ENCODE measurements at places on chromosomes 12 and 14. TPM values are rescaled to one million over a fixed set of nuclear protein-coding genes. Genes with fewer than 3 reads are reported as not detected.

Gene CSRP2
- polyA plus RNA-seq: 21.8 TPM

Gene SPX
- 32.7 TPM for polyA plus RNA-seq

Gene INTS13
- polyA plus RNA-seq: 25.7 TPM

Gene MYF6
- 119 TPM for polyA plus RNA-seq

Gene DACT1
- polyA plus RNA-seq: 22.9 TPM

GRCh38 chr14:102927878-102928411 is 5.5 kb downstream of the AMN start:
- no peak for DNase-seq

GRCh38 chr12:89363084-89363483 is 10.8 kb upstream of the DUSP6 start:
- DNase-seq: no peak

GRCh38 chr12:642633-643474 is 20.4 kb downstream of the NINJ2 start:
- DNase-seq: peak; percentile 75

Gene LMNTD1
- not detected for polyA plus RNA-seq

GRCh38 chr12:20463913-20464524 is 95.7 kb downstream of the PDE3A start:
- DNase-seq: no peak

DNA sequence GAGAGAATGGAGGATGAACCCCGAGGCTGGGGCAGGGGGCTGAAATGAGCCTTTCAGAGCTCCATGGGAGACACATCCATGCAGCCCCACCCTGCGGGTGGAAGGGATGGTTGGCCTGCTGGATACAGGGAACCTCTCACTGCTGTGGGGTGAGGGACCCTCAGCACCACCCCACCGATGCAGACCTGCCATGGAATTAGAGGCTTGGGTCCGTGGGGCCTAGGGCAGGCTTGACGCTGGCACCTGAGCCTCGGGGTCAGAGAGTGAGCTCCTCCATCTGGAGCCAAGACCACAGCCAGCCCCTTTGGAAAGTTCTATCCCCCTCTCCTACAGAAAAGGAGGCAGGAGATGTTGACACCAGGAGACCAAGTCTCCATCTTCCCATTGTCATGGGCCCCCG is 7.4 kb upstream of the KRT74 start:
- no peak for DNase-seq

GRCh38 chr12:93790472-93791152 is 113.4 kb downstream of the CRADD start:
- no peak for DNase-seq

- DNase-seq: no peak
Measured at GRCh38 chr12:95551913-95552516, 739 bp upstream of the USP44 start.

GRCh38 chr12:44667461-44667860 is 208.7 kb downstream of the NELL2 start:
- no peak for DNase-seq

- DNase-seq: no peak
Measured at GRCh38 chr14:100740196-100740825, 13.6 kb downstream of the DLK1 start.

GRCh38 chr12:9343731-9344130 is 135.5 kb upstream of the PZP start:
- no peak for DNase-seq

DNA sequence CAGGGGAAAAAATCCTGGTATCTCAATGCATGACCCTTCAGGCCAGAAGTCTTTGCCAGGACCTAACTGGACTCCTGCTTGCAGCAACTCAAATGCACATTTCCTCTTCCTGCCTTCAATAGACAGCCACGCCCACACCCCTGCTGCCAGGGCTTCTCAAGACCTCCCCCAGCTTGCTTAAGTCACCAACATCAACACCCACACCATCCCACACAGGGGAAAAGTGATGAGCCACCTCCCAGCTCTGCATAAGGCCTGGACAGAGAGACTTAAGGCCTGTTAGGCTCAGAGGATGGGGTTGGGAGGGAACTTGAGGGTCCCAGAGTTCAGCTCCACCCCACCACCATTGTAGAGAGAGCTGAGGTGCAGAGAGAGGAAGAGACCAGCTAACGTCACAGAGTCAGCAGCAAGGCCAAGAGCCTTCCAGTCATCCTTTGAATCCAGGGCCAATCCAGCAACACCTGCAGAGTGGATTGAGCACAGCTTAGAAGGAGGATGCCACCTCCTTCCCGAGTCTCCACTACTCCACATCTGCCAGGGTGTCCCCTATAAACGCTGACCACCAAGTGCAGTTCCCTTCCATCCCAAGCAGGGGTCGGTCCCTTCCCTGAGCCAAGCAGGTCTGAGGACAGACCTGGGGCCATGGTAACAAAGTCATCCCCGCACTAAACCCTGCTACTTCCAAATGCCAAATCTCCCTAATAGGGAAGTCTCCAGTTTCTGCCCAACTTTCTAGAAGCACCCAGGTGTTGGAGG is 50.0 kb downstream of the KDM2B start:
- peak; percentile 18 for DNase-seq

DNA sequence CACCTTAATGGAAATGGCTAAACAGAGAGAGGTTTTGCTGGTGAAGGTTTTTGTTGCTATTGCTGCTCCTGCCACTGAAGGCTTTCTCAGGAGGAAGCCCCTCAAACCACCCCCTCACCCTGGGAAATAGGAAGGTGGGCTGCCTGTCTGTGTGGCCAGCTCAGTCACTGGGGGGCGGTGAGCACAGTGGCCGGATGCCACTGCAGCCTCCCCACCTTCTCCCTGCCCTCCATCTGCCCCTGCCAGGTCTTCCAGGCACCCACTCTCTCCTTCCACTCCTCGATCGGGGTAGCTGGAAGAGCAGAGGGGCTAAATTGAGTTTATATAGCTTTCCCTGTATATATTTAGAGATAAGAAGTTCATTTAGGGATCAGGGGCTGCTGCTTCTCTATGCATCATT is 80.8 kb downstream of the PAPOLA start:
- DNase-seq: no peak

Gene RERGL
- polyA plus RNA-seq: 0.21 TPM

Gene CRACR2A
- 1.5 TPM for polyA plus RNA-seq

DNA sequence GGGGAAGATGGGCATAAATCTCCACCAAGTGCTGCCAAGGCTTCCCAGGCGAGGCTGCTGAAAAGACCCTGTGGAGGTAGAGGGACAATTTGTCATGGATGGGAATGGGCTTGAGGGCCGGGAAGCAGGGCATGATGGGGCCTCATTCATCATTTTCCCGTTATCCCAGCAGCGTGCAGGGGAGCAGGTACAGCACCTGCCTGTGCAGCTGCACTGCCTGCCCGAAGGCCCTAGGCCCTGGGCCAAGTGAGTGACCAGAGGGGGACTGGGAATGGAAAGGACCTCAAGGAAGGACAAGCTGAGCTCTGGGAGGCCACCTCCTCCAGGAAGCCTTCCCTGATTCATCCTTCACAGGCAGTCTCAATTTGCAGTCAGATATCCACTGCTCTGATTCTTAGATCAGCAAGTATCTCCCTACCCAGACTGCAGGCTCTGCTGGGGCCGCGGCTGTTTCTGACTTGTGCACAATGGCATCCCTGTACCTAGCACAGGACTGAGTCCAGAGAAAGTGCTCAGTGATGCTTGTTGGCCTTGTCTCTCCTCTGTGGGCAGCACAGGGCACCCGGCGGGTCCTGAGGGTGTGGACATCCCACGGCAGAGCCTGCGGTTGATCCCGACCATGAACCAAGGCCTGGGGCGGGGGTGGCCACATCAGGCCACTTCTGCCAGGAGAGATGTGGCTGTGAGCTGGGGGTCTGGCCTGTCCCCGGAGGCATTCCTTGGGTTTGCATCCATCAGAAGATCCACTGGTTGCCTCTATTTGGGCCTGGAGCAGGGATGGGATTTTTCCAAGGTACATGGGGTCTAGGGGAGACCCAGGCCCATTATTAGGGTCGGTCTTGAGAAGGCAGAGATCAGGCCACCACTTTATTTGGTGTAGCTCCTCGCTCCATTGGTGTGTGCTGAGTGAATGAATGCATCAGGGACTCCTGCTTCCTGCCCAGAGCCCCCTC is 167.3 kb upstream of the RTL1 start:
- no peak for DNase-seq

Gene TCL1B
- not detected for polyA plus RNA-seq

- DNase-seq: no peak
Measured at GRCh38 chr12:25615119-25615518, 62.0 kb upstream of the LMNTD1 start.

- DNase-seq: peak; percentile 83
Measured at GRCh38 chr12:104049903-104050356, at the start of gene GLT8D2. TSS of gene GLT8D2 (minus strand) at chr12:104050187. CDS start at chr12:104019648, 30,539 bp downstream.

DNA sequence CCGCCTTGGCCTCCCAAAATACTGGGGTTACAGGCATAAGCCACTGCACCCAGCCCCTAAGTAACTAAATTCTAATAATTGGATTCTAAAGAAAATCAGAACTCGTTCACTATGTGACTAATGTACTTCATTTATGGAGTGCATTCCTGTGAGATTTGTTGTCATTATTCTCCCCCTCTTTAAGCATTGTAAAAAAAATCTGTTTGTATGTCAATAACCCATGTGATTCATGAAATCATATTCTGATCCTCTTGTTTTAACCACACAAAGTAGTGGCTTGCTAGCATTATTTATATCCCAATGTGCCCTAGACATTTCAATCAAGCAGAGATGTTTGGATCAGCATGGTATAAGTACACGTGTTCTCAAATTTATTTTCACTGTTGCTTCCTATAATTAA is 78.2 kb upstream of the OSBPL8 start:
- no peak for DNase-seq

Data from hindlimb muscle (tissue), 1 donor.